ENCODE measurements at places on chromosomes 2 and 18.

DNA sequence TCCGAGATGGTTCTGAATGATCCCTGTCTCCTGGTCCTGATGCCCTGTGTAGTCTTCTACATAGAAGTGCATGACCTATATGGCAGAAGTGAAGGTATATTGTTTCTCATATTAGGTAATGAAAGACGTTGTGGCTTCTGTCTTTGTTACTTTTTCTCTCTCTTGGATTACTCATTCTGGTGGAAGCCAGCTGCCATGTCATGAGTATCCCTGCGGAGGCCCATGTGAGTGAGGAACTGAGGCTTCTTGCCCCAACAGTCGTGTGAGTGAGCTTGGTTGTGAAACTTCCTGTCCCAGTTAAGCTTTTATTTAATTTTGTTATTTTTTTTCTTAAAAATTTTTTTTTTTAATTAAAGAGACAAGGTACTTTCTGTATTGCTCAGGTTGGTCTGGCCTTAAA is 134.7 kb downstream of the UBR3 start:
- DNase-seq: no peak

DNA sequence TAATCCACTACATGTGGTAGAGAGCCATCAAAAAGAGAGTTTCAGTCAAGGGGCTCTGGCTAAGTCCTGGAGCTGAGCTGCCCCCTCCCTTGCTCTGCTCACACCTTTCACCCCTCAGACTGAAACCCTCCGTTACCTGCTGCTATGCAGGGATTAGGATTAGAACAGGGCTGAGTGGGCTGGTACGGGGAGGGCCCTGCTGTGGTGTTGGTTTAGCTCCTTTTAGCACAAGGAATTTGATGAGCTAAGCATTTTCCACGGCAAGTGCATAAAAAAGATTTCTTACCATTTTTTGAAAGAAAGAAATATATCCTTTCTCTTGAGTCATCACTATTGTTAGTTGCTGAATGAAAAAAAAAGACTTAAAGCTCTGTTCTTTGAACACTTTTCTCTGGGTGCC is 46.3 kb downstream of the TCF7L1 start:
- DNase-seq: no peak

DNA sequence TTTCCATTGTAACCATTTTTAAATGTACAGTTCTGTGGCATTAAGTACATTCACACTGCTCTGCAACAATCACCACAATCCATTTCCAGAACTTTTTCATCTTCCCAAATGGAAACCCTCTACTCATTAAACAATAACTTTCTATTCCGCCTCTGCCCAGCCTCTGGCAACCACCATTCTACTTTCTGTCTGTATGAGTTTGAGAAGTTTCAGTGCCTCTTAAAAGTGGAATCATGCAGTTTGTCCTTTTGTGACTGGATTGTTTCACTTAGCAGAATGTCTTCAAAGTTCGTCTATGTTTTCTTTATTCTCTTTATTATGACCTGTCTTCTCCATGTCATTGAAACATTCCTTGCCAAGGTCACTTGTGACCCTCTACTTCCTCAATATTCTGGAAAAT is 22.0 kb upstream of the PELI1 start:
- DNase-seq: no peak

GRCh38 chr18:35028536-35028935 is 12.7 kb upstream of the MAPRE2 start:
- no peak for DNase-seq

DNA sequence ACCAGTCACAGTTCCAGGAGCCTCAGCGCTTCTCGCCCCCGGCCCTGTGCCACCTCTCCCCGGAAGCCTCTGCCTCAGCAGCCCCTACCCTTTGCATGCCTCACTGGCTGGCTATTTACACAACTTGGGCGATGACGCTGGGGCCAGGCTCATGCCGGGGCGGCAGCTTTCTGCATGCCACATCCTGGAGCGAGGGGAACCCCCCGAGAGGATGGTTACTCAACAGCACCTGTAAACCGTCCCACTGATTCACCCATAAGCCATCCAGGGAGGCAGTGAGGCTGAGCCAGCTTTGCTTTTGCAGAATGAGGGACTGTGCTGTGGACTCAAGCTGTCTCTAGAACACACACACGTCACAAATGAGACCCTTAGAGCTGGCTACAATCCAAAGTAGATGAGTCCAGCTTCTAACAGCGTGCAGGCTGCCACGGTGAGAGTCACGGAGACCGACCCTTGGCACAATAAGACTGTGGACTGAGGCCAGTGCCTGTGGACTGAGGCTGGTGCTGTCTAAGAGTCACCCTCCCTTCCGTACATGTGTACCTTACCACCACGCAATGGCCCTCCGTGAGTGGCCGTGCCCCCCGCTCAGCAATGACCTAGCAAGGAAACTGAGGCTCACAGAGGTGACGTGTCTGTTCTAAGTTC is 45.6 kb upstream of the ODC1 start:
- DNase-seq: peak; percentile 56

GRCh38 chr18:8911408-8912340 is 190.8 kb upstream of the NDUFV2 start:
- no peak for DNase-seq

- DNase-seq: peak; percentile 23
Observed at GRCh38 chr2:26144953-26145680, 27.8 kb upstream of the GAREM2 start.

DNA sequence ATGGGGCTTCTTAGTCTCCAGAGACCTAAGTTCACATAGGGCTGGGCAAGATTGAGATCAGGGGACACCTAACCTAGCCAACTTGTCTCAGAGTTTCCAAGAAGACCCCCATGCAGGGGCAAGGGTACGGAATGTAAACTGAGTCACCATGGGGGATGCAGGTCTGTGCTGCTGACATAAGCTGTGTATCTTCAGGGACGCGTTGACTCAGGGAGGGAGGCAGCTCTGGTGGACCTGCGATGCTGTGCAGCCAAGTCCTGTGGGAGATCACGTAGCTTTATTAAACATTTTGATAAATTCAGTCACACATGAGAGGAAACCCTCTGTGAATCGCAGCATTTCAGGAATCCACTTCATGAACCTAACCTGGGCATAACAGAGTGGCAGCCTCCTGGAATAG is 216.0 kb downstream of the ANKRD30B start:
- DNase-seq: no peak

DNA sequence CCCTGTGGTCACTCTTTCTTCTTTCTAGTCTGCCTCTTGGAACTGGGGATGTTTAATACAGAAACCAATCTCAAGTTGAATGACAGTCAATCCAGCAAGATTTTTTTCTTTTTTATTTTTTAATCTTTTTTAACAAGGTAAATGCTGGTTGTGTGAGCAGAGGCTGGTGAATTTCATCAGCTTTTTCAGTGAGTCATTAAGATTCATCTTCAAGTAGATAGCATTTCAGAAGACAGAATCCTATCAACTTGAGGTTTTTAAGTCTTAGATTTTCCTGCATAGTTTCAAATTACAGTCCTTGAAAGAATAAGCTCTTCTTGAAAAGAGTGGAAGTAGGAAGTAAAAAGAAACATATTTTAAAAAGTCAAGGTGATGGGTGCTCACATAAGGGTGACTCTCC is 12.4 kb downstream of the SLC8A1 start:
- no peak for DNase-seq

- DNase-seq: no peak
Observed at GRCh38 chr2:31236433-31237205, 2.7 kb downstream of the EHD3 start.

Data from GM12878 (cell line).